ENCODE measurements at places on chromosomes 6 and 20.

DNA sequence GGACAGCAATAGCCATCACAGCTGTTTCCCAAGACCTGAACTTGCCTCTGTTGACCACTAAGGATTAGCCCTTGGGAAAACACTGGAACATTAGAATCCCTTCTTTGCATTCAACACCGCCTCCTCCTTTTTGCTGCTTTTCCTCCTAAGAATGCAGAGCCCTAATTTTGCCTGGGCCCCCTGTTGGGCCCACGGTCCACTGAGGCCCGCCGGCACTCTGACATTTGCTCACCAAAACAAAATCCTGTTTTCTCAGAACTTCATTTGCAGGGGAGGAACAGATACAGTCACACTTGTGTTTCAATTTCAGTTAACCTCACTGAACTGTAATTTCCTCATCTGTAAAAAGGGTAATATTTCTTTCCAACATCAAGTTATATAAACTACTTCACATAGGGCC, 116.0 kb upstream of the JARID2 start:
- no peak for DNase-seq

DNA sequence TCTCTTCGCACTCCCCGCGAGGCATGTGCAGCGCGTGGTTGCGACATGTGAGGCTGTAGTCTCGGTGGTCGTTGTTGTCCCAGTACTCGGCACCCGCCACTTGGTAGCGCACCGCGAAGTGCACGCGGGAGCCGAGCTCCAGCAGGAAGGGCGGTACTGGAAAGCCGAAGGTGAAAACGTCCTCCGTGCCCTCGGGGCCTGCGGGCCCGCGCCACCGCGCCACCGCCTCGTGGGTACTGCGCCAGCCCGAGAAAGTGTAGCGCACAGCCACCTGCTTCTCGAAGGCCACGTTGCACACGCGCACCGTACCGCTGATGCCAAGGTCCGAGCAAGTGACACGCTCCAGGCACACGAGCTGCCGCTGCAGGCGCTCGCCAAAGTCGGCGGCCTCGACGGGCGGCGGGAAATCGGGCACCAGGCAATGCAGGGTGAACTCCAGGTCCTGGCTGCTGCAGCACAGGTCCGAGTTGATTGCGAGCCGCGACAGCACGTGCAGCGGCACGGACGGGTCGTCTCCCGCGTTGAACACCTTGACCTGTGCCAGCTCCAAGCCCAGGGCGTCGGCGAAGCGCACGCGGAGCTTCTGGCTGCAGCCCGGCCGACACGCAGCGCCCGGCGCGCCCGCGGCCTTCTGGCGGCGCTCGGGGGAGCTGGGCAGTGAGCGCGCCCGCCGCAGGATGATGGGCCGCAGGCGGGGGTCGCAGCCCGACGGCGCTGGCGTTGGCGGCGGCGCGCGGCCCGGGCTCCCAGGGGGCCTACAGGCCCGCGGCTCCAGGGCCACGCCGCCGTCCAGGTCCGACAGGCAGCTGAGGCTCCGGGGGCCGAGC, 840 bp downstream of the PPP1R3D start:
- no peak for DNase-seq

- no peak for DNase-seq
Measured at GRCh38 chr20:48339190-48339985, 488.4 kb downstream of the PREX1 start.

DNA sequence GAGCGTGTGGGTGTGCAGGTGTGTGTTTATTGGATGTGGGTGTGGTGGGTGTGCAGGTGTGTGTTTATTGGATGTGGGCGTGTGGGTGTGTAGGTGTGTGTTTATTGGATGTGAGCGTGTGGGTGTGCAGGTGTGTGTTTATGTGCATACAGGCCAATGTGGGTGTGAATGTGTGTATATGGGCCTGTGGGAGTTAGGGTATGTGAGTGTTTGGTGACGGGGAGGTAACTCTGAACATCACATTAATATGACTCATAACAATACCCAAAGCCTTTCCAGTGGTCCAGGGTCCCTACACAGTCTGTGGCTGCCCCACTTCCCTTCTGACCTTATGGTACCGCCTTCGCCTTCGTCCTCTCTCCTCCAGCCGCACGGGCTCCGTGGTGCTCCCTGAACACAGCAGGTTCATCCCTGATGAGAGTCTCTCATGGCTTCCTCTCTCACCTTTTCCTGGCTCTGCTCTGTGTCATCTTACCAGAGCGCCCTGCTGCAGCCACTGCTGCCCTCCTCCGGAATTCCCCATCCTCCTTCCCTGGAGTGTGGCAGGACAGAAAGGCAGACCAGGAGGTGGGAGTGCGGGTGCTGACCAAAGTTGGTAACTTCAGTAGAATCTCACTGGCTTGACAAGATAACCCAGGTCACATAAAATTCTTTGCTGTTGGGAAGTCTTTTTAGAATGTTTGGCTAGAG, 80.0 kb downstream of the SLC2A10 start:
- DNase-seq: no peak

- DNase-seq: no peak
Measured at GRCh38 chr6:119361209-119361608, 11.6 kb upstream of the MAN1A1 start.

DNA sequence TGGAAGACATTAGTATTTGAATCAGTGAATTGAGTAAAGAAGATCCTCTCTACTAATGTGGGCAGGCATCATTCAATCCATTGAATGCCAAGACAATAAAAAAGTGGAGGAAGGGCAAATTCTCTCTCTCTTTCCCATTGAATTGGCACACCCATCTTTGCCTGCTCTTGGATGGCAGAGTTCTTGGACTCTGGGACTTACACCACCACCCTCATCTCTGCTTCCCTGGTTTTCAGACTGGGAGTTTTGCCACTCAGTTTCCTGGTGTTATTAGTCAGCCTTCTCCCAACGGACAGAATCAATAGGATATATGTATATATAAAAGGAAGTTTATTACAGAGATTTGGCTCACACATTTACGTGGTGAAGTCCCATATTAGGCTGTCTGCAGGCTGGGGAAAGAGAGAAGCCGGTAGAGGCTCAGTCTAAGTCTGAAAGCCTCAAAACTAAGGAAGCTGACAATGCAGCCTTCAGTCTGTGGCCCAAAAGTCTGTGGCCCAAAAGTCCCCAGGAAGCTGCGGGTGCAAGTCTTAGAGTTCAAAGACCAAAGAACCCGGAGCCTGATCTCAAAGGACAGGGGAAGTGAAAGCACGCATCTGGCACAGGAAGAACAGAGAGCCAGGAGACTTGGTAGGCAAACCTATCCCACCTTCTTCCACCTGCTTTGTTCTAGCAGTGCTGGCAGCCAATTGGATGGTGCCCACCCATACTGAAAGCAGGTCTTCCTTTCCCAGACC, 64.4 kb downstream of the SMPDL3A start:
- DNase-seq: no peak

DNA sequence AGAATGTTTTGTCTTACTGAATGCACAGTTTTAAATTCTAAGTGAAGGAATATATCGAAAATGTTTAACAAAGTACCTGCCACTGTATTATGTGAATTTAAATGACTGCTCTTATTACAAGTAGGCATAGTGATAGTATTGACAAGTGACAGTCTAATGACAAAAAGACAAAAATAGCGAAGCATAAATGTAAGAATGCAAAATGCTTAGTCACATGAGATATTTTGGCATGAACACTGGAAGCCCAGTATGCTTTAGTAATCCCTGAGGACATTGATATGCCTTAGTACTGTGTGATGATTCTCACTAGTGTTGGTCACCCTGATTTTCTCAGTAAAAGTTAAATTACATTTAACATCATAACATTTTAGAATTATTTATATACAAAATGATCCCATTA, 153.5 kb downstream of the EYA4 start:
- no peak for DNase-seq

GRCh38 chr6:24991810-24992467, 56.2 kb upstream of the RIPOR2 start:
- peak; percentile 43 for DNase-seq

DNA sequence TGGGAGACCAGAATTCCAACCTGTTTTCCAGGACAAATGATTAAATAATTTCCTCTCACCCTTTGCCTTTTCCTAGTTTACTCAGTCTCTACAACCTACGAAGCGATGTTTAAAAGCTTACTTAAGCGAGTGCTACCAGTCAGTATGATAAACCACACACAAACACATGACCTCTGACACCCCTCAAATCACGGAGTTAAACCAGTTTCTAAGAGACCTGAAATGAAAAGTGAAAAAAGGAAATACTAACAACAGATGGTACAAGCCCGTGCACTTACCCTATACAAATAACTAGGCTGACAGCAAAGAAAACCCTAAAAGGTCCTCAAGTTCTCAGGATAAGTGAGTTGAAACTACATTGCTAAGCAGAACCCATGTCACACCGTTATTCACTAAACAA, 7.7 kb downstream of the TNFRSF21 start:
- no peak for DNase-seq

DNA sequence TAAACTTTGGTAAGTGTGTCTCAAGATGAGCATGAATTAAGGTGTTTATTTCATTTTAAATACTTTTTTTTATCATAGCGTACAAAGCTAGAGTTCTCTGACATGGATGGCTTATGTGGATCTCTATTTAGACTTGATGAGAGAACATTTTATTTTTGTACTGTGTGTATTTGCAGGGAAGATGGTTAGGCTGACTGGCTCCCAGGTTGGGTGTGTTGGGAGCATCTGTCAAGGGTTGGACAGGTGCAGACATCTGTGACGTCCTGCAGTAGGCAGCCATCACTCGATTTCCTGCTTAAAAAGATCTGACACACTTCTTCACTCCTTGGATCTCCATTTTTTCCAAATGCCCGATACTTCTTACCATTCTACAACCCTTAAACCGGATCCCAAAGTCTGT, 221.9 kb upstream of the QKI start:
- no peak for DNase-seq

GRCh38 chr6:16762268-16762549, 949 bp upstream of the ATXN1 start:
- DNase-seq: no peak

DNA sequence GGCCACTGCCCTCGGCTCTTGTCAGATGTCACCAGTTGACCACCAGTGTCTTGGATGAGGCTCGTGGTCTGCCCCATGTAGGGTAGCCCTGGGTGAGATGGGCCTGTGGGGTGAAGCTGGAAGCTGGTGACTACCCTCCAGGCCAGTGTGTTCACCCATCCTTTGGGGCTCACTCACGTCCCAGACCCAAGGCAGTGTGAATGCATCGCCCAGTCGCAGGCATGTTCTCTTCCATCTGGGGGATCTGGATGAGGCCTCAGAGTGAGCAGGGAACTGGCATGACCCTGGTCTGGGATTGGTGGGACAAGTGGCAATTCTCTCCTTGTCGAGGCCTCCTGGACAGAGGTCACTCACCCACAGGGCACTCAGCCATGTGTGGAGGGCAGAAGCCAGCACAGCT, 120.1 kb upstream of the PHACTR3 start:
- DNase-seq: no peak

DNA sequence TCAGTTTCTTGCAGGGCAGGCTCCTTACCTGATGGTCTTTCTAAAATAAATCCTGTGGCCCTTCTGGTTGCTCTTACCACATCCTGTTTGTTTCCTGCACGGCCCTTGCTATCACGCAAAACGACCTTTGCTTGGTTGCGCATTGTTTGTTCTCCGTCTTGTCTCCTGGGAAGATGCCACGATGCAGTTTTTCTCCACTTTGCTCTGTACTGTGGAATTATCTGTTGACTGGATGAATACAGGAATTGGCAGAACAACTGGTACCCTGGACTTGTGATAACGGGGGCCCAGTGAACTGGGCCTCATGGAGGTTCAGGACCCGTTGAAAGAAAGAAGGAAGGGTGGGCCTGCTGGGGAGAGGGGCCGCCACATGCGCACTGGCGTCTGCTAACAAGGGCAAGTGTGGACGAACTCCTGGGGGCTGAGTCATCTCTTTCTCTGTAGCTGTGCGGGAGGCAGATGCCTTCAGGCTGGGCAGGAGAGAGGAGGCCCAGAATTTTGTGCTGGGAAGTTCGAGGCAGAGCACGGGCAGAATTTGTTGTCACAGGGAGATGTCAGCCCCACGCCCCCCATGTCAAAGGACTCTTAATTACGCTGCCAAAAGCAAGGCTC, 139.9 kb downstream of the BMP7 start:
- no peak for DNase-seq

GRCh38 chr6:76681781-76682180, 609.3 kb upstream of the IMPG1 start:
- DNase-seq: no peak

DNA sequence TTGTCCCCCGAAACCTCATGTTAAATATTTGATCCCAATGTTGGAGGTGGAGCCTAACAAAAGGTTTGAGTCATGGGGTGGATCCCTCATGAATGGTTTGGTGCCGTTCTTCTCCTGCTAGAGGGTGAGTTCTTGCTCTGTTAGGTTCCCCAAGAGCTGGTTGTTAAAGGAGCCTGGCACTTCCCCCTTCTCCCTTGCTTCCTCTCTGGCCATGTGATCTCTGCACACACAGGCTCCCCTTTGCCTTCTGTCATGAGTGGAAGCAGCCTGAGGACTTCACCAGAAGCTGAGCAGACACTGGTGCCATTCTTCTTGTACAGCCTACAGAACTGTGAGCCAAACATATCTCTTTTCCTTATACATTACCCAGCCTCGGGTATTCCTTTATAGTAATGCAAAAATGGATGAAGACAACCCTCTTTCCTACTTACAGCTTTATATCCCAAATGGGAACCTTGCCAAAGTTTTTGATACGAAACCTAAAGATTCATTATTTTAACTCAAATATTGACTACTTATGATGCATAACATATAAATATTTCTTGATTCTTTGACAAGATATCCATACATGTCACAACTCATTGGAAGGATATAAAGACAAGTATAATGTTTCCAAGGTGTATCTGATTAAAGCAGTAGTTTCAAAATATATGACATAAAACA, 61.0 kb downstream of the RNF182 start:
- no peak for DNase-seq

DNA sequence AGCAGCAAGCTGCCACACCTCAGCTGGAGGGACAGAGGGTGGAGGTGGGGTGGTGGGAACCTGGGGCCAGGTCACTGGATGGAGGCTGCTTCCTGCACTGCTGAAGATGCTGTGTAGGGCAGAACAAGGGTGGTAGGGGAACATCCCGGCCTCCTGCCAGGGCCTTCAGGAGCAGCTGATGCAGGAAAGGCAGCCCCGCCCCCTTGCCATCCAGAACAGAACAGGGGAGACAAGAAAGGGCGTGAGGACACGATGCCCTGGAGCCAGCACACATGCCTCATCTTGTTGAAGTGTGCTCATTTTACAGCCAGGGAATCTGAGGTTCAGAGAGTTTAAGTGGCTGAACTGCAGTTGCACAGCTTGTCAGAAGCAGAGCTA, 43.1 kb upstream of the PHACTR3 start:
- DNase-seq: peak; percentile 31

DNA sequence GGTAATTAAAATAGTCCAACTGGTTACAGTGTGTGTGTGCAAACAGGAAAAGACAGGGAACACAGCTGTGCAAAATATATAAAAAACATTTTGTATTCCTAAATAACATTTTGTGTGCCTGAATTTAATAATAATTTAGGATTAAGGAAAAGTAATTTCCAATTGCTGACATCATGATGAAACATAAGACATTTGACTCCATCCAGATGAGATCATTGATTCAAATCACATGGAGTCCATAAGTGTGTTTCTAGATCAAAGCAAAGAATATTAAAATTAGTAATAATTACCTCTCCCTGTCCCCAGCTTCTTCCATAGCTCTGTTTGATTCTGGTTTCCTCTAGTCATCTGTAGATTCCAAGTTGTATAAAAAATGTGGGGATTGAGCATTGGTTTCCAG, 64.6 kb upstream of the BTN3A2 start:
- no peak for DNase-seq
